ENCODE measurements at places on chromosomes 2 and 18.

DNA sequence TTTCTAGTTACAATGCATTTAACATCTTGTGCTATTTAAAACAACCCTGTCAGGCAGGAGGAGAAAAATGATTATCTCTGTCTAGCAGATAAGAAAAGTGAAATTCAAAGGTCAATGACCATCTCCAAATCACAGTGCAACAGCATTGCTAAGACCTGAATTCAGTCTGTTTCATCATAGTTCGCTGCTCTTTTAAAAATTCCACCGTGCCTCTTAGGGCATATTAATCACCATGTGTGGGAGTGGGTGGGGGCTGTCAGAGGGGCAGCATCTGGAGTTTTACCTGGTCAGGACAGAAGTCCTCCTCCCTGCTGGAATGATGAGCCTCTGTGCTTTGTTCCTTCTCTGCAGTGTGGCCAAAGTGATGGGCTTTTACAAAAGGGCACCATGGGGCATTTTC lies 418.7 kb upstream of the RGPD4 start:
- DNase-seq = no peak

DNA sequence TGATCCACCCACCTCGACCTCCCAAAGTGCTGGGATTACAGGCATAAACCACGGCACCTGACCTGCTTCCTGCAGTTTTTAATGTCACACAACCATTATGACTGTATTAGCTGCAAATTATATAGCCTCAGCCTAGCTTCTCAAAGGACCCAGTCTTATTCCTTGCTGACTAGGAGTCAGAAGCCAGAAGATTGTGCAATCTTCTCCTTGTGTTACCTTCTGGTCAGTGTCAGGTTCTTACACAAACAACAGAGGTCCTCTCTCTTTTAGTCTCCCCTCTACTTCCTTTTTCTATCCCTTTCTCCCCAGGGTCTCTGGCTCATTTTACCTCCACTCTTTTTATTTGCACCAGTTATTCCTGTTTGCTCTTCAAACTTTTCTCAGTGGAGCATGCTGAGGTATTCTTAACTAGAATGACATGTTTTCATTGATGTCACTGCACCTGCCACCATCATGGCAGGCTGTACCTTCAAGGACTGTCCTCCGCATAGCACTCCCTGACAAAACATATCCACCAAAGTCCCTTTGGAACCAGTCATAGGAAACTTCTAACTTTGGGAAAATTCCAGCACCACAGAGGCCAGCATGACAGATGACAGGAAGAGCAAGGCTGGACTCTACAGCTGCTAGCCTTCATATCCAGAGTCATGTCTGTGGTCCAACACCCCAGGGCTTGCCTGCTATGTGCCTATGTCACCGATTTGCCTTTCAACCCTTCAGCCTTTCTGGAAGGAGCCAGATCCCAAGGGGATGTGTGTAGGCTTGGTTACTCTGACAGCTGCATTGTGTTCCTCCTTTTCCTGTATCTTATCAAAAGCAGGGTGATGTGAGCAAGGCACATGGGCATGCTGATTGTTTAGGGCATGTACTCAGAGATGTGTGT lies 45.2 kb upstream of the EPC2 start:
- DNase-seq = no peak

- no peak for DNase-seq
These were observed 50.5 kb downstream of the ZNF516 start for GRCh38 chr18:76444446-76445105.

- no peak for DNase-seq
These were observed 86.0 kb upstream of the TWIST2 start for GRCh38 chr2:238761868-238762267.

DNA sequence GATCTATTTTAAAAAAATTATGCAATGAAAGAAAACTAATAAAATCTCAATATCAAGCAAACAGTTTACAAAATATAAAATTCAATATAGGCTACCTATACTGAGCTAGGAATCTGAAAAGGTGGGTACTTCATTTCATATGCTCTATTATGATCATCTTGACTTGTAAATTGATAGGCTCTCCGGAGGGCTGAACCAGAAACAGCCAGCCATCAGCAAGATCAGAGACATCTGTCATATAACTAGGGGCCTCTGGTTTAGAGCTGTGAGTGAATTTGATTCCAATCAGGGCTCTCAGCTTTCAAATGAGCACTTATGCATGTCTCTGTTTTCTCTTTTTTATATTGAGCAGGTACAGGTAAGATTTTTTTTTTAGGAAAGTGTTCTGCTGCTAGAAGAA lies 114.2 kb downstream of the SPHKAP start:
- no peak for DNase-seq

- DNase-seq = no peak
These were observed 28.8 kb downstream of the TUBB6 start for GRCh38 chr18:12336887-12337286.

DNA sequence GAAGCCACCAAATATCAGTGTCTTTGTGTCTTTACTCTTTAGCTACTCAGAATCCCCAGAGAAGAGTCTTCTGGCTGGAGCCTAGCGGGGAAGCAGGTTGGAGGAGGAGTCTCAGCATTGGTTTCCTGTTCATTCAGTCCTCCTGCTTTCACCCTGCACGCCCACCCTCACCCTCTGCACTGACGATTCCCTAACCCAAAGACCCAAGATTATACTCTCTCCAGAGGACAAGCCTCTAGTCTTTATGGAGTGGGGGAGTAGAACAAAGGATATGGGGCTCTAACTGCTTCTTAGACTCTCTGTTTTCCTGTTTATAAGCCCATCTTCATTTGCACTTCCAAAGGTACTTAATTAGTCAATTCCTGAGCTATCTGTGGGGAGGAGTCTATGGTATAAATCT lies 338.8 kb downstream of the AGPS start:
- no peak for DNase-seq

- no peak for DNase-seq
These were observed 51.5 kb downstream of the NCK2 start for GRCh38 chr2:105796131-105796638.

All from inflammatory macrophage treated with lipopolysaccharide for 1 hour (primary cell).